Activated T-helper 2 cell treated with anti-CD3 and anti-CD28 coated beads, Interferon-gamma antibody, Interleukin-2, Interleukin-4, amounts not matched to agents 10 μg/mL and 5 μg/mL and 100 μg/mL, durations not matched to agents 14 hours and 24 hours and 36 hours (primary cell): ENCODE measurements at places on chromosomes 1 and 21. TPM values are rescaled to one million over a fixed set of nuclear protein-coding genes. Genes with fewer than 3 reads are reported as not detected.

GRCh38 chr1:176033474-176033873 lies 173.6 kb downstream of the COP1 start:
- DNase-seq, result no peak
- H3K4me1 ChIP-seq, result peaks cover 3% of the 10 kb centered on the region
- no peaks in the 10 kb centered on the region for H3K27me3 ChIP-seq
- H3K4me3 ChIP-seq, result no peak overlapping the region

DNA sequence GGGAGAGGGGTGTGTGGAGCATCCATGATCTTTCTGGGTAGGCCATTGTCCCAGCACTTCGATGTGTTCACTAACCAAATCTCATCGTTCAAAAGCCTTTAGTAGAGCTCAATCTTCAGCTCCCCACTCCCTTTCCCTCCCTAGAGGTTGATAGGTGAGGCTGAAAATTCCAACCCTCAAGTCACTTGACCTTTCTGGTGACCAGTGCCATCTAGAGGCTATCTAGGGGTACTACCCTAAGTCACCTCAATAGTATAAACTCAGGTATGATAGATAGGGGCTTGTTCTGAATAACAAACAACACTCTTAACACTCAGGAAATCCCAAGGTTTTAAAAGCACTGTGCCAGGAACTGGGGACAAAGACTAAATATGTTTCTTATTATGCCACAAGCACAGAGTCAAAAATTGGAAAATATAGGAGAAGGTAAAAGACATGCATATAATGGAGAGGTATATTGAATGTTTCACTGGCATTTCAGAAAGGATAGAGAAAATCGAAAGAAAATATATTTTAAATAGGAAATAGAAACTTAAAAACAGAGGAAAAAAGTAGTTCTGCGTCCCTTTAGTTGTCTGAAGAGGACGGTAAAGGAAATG lies 42.9 kb upstream of the CD53 start:
- peaks cover 45% of the 10 kb centered on the region for H3K27me3 ChIP-seq
- H3K4me1 ChIP-seq, result peaks cover 3% of the 10 kb centered on the region
- peak; percentile 10 for DNase-seq
- no peak overlapping the region for H3K27ac ChIP-seq
- H3K36me3 ChIP-seq, result no peaks in the 10 kb centered on the region
- H3K4me3 ChIP-seq, result no peak overlapping the region

The GNAT2 gene
- 0.18 TPM in 1 of 2 replicates, not detected in the other for total RNA-seq

The KDF1 gene
- total RNA-seq, result not detected in 2 replicates

The FAM177B gene
- not detected in 2 replicates for total RNA-seq

The UBL4B gene
- not detected in 2 replicates for total RNA-seq

GRCh38 chr1:47997289-47998200 lies at the start of gene TRABD2B:
TSS of gene TRABD2B (minus strand) at chr1:47997385.
- peaks cover 2% of the 10 kb centered on the region for H3K4me1 ChIP-seq
- peak within 1 kb of the TSS; percentile 73 for H3K4me3 ChIP-seq
- peak; percentile 43 for DNase-seq
- H3K27ac ChIP-seq, result no peak within 1 kb of the TSS

The HTR6 gene
- total RNA-seq, result not detected in 2 replicates

DNA sequence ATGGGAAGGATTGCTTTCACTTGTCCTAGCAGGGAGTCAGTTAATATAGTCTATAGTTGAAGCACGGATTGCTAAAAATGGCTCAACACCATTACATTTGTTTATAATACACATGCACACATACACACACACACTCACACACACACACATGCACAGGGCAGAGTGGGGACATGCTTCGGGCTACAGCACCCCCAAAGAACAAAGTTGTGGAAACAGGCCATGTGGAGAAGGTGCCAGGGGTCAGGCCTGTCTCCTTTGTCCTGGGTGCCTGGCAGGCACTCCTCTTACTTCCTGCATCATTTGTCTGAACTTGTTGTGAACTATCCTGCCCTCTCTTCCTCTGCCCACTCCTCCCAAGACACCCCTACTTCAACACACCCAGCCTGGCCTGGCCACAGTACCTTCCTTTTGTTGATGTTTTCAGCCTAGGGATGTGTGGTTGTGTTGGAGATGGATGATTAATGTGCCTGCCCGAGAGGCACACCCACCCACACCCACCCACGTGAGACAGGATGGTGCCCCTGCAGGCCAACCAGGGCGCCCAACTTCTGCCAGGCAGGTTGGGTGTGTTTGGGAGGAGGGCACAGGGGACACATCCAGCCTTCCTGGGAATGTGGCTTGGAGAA lies 17.5 kb downstream of the RASSF5 start:
- H3K4me1 ChIP-seq, result peaks cover 4% of the 10 kb centered on the region
- no peaks in the 10 kb centered on the region for H3K27me3 ChIP-seq
- no peaks in the 10 kb centered on the region for H3K36me3 ChIP-seq
- no peak for DNase-seq

GRCh38 chr1:242674951-242675645 lies 150.6 kb upstream of the PLD5 start:
- no peak overlapping the region for H3K4me3 ChIP-seq
- H3K4me1 ChIP-seq, result no peaks in the 10 kb centered on the region
- no peak overlapping the region for H3K27ac ChIP-seq
- H3K36me3 ChIP-seq, result no peaks in the 10 kb centered on the region
- H3K27me3 ChIP-seq, result no peaks in the 10 kb centered on the region

DNA sequence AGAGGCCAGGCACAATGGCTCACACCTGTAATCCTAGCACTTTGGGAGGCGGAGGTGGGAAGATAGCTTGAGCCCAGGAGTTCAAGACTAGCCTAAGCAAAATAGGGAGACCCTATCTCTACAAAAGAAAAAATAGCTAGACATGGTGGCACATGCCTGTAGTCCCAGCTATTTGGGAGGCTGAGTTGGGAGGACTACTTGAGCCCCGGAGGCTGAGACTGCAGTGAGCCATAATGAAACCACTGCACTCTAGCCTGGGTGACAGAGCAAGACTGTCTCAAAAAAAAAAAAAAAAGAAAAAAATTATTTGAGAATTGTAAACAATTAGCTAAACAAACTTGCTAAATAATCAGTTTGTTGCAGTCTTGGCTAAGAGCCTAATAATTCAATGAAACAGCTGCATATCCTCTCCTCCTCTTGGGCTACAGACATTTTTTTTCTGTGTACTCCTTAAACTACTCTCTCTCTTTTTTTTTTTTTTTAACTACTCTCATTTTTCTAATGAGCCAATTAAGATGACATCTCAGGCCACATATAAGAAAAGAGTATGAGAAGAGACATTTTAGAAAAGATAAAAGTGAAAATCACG lies 10.5 kb upstream of the DNAJB4 start:
- H3K27ac ChIP-seq, result no peak overlapping the region
- no peak for DNase-seq
- peaks cover 20% of the 10 kb centered on the region for H3K36me3 ChIP-seq
- H3K4me1 ChIP-seq, result peaks cover 14% of the 10 kb centered on the region
- no peak overlapping the region for H3K4me3 ChIP-seq

- no peaks in the 10 kb centered on the region for H3K27me3 ChIP-seq
- no peaks in the 10 kb centered on the region for H3K4me1 ChIP-seq
- no peak overlapping the region for H3K27ac ChIP-seq
- H3K36me3 ChIP-seq, result no peaks in the 10 kb centered on the region
These were observed 30.4 kb upstream of the ZFYVE9 start for GRCh38 chr1:52111492-52111891.

DNA sequence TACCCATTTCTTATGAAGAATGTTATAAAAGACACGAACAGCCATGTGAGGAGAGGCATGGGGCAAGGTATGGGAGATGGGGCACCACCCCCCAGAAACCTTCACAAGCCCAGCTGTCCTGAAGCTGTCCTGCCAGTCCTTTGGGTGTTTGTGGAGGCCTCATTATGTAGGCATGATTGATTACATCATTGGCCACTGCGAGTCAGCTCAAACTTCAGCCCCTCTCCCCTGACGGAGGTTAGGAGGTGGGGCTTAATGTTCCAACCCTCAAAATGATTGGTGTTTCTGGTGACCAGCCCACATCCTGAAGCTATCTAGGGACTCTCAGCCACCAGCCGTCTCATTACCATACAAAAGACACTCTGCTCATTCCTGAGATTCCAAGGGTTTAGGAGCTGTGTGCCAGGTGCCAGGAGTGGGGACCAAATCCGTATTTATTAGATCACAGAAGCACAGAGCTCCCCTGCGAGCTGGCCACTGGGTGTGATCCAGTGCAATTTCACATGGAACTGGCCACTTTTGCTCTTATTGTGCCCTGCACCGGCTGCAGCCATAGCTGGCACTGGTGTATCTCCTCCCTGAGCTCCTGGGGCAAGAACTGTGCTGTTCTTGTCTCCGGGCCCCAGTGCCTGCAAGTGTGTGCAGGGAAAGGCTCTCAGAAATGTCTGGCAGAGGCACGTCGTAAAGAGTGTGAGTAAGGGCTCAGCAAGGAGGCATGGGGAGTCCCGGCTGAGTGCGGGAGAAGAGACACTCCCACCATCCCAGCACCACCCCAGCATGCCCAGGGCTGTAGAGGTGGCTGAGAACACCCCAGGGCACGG lies 10.5 kb downstream of the KIAA1614 start:
- H3K27me3 ChIP-seq, result no peaks in the 10 kb centered on the region
- no peak for DNase-seq
- no peak overlapping the region for H3K4me3 ChIP-seq
- H3K4me1 ChIP-seq, result no peaks in the 10 kb centered on the region
- H3K36me3 ChIP-seq, result no peaks in the 10 kb centered on the region

DNA sequence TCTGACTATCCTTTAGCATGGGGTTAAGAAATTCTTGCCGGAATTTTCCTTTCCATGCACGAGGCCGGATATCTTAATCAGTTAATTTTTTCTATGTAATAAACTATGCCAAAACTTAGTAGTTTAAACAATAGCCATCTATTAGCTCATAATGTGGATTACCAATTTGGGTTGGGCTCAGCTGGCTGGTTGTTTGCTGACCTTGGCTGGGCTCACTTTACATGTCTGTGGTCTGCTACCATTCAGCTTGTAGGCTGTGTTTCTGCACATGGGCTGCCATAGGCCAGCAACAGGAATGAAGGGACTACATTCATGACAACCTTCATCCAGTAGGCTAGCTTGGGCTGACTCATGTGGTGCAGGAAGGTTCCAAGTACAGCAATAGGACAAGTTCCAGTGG lies 56.0 kb upstream of the NTPCR start:
- H3K4me3 ChIP-seq, result no peak overlapping the region
- no peaks in the 10 kb centered on the region for H3K27me3 ChIP-seq
- peaks cover 10% of the 10 kb centered on the region for H3K36me3 ChIP-seq
- H3K4me1 ChIP-seq, result peaks cover 20% of the 10 kb centered on the region
- no peak for DNase-seq
